ENCODE measurements at places on chromosomes 2 and 18.

DNA sequence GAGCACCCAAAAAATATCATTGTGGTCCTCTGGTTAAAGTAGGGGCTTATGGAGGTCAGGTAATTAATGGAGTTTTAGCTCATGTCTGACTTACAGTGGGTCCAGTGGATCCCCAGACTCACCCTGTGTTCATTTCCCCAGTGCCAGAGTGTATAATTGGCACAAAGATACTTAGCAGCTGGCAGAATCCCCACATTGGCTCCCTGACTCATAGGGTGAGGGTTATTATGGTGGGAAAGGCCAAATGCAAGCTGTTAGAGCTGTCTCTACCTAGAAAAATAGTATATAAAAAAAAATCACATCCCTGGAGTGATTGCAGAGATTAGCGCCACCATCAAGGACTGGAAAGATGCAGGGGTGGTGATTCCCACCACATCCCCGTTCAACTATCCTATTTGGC, 1067.6 kb upstream of the ACVR2A start:
- DNase-seq = no peak

GRCh38 chr18:42052122-42052708, 97.2 kb downstream of the PIK3C3 start:
- no peak for DNase-seq

DNA sequence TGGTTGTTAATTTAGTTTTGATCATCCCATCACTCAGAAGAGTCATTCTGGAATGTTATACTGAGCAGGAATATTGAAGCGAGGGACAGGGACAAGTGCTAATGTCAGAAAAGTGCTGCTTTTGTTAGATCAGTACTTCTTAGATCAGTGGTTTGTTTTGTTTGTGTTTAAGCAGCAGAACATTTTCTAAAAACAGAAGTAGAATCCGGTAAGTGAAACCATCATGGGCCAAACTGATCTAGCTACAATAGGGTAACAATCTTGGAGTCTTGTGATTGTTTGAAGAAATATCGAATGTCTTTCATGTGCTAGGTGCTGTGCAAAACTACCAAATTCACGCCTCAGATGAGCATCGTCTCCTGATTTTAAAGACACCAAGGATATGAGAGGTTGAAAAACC, 45.1 kb upstream of the SEC11C start:
- no peak for DNase-seq

GRCh38 chr2:26772064-26773001, 8.2 kb downstream of the SLC35F6 start:
- no peak for DNase-seq

GRCh38 chr18:5726011-5726410, 169.3 kb downstream of the TMEM200C start:
- DNase-seq = no peak

GRCh38 chr2:234454433-234454832, 42.4 kb downstream of the ARL4C start:
- no peak for DNase-seq

DNA sequence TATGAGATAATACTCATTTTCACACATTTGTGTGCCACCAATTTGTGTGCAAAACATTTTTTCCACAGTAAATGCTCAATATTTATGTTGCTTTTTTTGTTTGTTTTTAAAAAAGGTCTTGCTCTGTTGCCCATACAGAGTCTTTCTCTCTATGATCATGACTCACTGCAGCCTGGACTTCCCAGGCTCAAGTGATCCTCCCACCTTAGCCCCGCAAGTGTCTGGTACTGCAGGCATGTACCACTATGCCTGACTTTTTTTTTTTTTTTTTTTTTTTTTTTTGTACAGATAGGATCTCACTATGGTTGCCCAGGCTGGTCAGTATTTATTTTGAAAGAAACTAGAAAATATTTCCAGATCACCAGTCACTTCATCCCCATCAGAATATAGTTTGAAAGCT, 297.8 kb upstream of the GYPC start:
- no peak for DNase-seq

DNA sequence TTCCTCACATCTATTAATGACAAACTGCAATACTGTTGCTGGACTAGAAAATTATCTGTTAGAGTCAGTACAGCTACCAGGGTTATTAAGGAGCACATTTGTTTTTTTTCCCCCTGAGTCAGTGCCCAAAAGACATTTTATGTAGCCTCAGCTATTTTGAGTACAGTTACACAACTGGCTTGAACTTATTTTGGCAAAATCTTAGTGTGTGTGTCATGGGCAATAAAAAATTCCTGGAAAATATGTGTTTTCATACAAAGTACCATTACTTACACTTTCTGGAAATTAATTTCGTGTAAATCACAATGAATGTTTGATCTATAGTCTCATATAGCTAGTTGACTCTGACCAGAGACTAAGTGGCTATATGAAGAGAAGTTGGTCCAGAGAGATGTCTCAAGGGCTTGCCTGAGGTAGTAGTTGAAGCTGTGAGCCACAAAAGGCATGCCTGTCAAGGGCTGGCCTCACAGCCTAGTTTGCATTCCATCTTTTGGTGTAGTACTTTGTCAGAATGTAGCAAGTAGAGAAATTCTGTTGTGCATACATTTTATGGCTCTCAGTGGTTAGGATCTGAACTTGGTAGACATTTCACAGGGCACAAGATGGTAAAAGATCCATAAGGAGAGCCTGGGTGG, 283.4 kb downstream of the MTX2 start:
- no peak for DNase-seq

- no peak for DNase-seq
Measured at GRCh38 chr18:50879302-50880118, 592 bp downstream of the ME2 start.

- DNase-seq = no peak
Measured at GRCh38 chr18:55224086-55224625, 264.9 kb upstream of the CCDC68 start.

- DNase-seq = no peak
Measured at GRCh38 chr2:130756053-130756873, 923 bp downstream of the AMER3 start.

DNA sequence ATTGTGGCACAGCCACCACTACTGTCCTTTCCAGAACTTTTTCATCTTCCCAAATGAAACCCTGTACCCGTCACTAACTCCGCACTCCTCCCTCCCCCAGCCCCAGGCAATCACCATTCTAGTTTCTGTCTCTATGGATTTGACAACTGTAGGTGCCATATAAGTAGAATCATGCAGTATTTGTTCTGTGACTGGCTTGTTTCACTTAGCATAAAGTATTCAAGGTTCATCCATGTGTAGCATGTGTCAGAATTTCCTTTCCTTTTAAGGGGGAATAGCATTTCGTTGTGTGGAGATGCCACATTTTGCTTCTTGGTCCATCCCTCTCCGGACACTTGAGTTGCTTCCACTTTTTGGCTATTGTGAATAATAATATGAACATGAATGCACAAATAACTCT, 842 bp upstream of the CKAP2L start:
- no peak for DNase-seq

- DNase-seq = peak; percentile 69
Measured at GRCh38 chr2:11129598-11130449, 25.4 kb upstream of the SLC66A3 start.

- DNase-seq = no peak
Measured at GRCh38 chr2:239401881-239402233, 1.0 kb upstream of the HDAC4 start.

GRCh38 chr2:26605195-26605998, 35.8 kb downstream of the CIB4 start:
- no peak for DNase-seq

DNA sequence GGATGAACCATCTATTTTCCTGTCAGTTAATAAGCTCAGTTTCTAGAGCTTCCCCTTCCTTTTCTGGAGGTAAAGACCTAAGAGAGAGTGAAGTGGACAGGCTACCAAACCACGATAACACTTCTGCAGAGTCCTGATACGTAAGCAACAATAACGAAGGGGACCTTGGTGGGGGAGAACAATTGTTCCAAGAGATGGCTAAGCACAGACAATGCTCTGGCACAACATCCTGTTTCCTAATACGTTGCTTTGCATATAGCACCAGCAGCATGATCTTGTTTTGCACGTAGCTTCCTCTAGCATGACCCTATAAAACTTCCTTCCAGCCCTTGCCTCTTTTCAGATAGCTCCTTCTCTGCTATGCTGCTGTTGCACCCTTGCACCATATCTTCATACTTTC, 247.3 kb downstream of the RAD51AP2 start:
- no peak for DNase-seq

DNA sequence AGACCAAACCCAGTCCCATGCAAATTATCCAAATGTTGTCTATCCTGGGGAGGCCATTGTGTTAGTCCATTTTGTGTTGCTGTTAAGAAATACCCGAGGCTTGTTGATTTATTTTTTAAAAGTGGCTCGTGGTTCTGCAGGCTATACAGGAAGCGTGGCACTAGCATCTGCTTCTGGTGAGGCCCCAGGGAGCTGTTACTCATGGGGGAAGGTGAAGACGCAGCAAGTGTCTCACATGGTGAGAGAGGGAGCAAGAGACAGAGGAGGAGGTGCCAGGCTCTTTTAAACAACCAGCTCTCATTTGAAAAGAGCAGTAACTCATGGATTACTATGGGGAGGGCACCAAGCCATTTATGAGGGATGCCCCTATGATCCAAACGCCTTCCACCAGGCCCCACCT, 80.3 kb upstream of the ARL4C start:
- DNase-seq = no peak

DNA sequence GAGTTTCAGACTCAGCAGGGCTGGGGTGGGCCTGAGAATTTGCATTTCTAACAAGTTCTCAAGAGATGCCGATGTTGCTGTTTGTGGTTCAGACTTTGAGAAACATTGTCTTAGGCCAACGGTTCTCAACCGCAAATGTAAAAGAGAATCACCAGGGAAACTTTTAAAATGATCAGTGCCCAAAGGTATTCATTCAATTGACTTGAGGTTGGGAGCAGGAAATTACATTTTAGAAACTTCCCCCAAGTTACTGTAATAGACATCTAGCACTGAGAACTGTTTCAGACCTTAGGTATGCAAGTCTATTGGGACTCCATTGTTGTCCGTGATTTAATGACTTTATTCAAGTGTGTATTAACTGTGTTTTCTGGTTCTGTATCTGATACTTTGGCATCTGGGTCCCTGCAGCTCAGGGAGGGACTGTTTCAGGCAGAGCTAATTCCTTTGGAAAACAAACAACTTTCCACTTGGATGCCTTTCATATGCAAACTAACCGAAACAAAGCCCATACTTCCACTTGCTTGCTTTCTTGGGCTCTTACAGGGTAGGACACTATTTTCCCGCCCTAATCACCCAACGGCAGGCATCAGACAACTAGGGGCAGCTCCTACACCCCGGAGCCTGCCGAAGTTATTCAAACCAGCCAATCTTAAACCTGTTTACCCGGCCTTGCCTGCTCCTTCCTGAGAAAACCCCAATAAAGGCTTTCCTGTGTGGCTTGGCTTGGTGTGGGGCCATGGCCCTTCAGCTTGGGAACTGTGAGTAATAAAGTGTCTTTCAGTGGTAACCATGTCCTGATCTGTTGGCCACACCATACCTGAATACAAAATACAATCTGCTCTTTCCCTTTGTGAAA, 97.6 kb downstream of the POLE4 start:
- DNase-seq = no peak

DNA sequence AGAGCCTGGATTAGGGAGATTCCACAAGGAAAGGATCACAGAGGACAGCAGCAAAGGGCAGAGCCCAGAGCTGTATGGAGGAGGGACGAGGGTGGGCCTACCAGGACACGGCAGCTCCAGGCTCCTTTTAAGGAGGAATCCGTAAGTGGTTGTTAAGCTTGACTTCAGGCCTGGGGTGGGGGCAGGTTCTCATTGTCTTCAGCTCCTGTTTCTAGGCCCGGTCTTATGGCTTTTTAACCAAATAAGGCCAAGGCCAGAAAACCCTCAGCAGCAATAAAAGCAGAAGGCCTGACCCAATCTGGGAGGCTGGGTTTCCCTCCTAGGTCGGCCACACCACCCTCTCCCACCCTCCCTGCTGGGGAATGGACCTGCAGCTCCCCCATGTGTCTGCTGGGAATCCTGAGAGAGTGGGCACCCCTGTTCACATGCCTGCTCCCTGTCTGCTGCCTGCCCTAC, 111.2 kb downstream of the PLB1 start:
- DNase-seq = no peak

DNA sequence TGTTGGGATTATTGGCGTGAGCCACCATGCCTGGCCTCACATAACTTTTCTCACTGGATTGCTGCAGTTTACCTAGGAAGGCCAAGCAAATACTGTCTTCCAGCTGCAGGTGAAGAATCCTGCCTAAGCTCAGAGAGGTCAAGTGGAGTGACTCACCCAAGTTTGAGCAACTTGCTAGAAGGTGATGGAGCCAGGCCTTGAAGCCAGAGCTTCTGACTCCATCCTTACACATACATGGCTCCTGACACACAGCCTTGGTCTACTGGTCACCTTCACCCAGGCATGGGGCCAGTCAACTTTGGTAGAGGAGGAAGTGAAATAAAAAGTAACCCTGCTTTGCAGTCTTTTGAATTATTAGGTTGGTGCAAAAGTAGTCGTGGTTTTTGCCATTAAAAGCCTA, 93.5 kb downstream of the VWA3B start:
- DNase-seq = no peak

DNA sequence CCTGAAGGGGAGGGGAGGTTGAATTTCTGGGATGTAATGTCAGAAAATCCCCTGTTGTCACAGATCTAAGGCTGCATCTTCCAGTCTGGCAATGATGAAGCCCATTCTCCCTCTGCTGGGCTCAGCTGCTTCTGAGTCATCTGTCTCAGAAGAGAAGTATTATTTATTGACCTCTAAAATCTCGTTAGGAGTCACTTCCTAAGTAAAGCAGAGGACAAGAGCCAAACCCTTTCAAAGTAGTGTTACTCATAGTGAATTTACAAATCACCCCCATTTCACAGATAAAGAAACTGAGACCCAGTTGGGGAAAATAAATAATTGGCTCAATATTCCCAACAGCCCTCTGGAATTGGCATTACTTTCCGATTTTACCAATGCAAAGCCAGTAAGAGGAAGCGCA, 167.3 kb upstream of the SKOR2 start:
- DNase-seq = no peak

DNA sequence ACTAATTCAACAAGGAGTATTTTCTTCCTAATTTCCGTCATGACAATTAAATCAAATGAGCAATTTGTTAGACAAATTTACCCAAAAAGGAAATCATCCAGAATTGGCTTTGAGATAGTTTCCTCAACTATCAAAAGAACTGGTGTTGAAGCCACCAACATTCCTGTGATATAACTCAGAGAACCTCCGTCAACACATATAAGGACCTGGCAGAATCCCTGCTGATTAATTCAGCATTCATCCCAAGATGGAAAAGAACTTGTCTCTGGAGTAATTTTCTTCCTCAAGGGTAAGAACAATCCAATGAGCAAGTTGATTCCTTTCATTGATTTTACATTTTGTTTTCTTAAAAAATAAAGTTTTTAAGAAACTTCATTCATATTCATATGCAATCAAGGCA, 62.0 kb downstream of the MBD2 start:
- no peak for DNase-seq

DNA sequence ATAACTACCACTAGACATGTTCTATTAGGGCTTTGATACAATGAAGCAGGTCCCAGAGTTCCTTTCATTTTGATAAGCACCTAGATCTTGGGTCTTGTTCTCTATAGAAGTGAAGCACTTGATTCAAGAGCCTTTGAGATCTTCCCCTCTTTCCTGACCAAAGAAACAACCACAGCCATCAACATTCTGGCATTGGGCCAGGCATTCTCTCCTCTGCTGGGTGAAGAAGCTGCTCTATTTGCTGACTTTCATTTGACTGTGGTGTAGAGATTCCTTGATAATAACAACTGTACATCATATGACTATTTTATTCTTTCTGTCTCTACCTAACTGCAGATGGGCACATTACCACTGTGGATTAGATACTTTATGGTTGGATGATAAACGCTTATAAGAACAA, 96.6 kb upstream of the LYPD1 start:
- DNase-seq = no peak

GRCh38 chr2:78754930-78755329, 270.6 kb upstream of the REG3G start:
- no peak for DNase-seq

- no peak for DNase-seq
Measured at GRCh38 chr2:127199223-127199622, 20.9 kb downstream of the CYP27C1 start.
